ENCODE measurements at places on chromosomes 12 and 14.

GRCh38 chr12:10249690-10250455, 37.2 kb downstream of the GABARAPL1 start:
- ATAC-seq, result no peak

DNA sequence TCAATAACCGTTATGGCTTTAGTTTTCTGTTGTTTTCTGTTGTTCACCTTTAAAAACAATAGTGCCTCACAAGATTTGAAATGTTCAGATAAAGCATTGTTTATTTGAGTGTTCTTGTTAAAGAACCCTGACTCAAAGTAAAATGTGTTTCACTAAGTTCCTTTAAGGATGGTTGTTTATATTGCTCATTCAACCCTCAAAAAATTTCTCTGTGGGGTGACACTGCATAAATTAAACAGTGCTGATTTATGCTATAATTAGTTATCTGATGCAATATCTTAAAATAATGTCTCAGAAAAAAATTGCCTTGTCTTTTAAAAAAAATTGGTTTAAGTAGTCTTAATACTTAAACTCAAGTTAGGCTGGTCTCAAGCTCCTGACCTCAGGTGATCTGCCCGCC, 775.1 kb downstream of the FLRT2 start:
- ATAC-seq, result no peak

GRCh38 chr12:74401035-74401434, 136.6 kb upstream of the ATXN7L3B start:
- ATAC-seq, result no peak

GRCh38 chr12:92110083-92110640, 35.5 kb downstream of the BTG1 start:
- no peak for ATAC-seq

DNA sequence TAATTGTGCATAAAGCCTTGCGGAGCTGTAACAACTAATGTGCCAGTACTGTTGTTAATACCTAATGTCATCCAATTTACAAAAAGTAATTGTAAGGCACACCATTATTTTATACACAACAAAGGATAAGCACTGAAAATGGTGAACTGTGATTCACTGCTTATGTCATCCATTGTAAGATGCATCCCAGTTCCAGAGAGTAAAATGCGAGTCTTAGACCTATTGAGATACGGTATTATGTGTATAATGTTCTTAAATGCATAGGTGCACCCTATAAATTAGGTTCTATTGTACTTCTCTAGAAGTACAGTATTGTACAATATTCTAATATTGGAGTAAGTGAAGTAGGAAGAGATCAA, 406 bp downstream of the PARP2 start:
- ATAC-seq, result no peak

DNA sequence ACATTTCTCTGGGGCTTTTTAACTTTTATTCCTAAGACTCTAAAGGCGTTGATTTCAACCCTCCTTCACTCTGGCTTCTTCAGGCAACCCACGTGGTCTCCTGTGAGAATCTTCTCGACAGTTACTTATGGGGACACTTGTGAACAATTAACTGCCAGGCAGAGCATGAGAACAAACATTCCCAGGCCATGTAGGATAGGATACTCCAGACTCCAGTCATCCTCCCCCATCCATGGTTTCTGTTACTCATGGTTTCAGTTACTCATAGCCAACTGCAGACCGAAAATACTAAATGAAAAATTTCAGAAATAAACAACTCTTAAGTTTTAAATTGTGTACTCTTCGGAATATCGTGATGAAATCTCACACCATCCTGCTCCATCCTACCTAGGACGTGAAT, 19.5 kb downstream of the GPR68 start:
- no peak for ATAC-seq

GRCh38 chr12:49902399-49903350, 1.0 kb downstream of the FAIM2 start:
- no peak for ATAC-seq

DNA sequence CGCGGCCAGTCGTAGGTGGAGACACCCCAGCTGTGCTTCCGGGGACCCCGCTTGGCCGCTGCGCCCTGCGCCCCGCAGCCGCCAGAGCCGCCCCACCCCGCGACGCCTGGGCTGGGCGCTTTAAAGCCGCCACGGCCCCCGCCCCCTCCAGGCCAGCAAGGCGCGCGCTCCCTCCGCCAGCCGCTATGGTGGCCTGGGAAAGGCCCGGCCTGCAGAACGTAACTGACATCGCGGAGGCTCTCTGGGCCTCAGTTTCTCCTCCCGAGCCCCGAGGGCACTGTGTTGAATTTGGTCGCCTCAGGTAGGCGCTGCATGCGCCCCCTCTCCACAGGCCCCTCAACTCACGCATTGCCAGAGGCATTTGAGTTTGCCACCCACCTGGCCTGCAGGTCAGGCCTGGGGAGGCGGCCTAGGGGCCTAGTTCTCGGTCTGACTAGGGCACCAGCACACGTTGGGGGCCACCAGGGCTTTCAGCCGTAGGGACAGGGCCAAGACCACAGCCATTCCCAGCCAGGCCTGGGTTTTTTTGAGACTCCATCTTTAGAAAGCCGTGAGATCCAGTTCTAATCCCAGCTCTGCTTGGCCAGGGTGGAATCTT, at the start of gene NGB:
TSS of gene NGB (minus strand) at position 94 of the 598 bp plus-strand sequence. CDS start 269 bp downstream, outside the sequence.
- ATAC-seq, result no peak

DNA sequence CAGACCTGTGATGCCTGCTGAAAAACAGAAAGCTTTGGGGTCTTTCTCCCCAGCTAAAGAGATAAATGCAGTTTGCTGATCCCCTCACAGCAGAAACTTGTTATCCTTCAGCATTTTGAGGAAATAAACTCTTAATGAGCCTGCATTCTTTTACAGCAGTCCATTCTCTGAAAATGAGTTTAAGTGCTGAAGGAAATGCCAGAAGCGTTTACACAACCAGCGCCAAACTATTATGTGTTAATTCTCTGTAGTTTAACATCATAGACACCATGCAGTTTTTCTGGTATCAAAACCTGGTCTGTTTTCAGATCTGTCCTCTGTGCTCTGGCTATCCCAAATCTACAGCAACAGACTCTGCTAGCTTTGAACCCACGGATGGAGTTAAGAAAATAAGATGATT, 291.3 kb downstream of the NPAS3 start:
- ATAC-seq, result no peak

DNA sequence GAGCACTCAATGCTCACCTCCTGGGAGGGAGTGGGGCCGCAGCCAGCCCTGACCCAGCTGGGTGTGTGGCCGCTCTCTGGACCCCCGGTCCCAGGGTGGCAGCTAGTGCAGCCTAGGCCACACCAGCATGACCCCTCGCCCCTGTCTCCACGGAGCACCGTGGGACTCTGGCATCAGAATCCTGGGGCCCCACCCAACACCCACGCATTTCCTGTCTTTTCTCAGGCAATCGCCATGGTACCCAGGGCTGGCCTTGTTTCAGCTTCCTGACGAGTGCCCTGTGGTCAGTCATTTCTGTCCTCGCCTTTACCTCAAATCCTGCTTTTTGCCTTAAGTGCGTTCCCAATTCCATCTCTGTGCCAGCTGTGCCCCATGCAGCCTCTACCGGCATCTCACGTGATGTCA, 15.9 kb downstream of the PACS2 start:
- ATAC-seq, result no peak

DNA sequence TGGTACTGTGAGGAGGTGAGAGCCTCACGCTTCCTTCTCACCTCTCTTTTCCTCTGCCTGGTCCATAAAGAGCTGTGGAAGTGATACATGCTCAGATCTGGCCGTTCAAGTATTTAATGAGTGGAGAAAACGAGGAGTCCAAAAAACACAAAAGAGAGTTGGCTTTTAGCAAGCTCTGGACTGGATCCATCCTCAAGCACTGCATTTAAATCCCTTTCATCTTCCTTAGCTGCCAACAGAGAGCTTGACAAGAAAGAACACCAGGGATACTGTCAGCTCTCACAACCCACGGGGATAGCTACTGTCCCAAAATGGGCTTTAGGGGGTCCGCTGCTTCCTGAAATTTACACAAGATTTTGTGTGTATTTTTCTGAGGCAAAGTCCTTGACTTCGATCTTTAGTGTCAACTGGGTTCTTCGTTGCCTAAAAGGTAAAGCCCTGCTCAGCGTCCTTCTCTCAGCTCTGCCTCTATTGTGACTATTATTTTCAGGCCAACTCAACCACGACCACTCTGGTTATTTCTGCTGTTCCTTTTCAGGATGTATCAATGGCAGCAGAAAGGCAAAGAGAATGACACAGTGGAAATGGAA, 120.9 kb downstream of the TMTC1 start:
- ATAC-seq, result no peak

DNA sequence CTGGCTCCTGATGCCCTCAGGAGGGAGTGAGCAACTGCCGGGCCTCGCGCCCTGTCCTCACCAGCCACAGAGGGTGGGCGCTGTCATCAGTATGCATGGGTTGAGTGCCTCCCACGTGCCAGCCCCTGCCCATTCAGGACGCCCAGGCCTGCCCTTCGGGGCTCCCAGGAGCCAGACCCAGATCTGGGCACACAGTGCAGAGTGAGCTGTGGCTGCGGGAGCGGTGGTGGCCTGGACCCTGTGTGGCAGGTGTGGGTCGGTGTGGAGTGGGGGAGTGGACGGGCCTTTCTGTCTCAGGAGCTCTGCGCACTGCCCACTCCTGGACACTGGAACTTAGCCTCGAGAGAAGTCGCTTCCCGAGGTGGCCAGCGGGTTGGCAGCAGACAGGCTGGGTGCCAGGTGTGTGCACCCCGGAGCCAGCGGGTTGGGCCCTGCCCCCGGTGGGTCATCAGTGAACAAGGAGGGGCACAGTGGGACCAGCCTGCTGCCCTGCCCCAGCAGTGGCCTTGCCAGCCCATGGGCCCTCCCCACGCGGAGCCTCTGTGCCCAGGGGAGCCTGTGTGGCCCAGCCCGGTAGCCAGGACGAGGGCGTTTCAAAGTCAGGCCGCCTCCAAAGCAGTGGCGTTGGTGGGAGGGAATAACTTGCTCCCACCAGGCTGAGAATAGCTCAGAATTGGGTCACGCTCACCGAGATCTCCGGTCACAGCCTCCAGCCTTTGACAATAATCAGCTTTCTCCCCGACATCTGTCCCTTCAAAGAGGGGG, 9.5 kb downstream of the TRMT61A start:
- no peak for ATAC-seq

GRCh38 chr12:107731366-107731765, 29.6 kb downstream of the PRDM4 start:
- peak; percentile 95 for ATAC-seq
